Lung (tissue), 17 donors: ENCODE measurements at places on chromosomes 2 and 18. TPM values are rescaled to one million over a fixed set of nuclear protein-coding genes. Genes with fewer than 3 reads are reported as not detected.

C18orf54 gene
- 0.49 TPM for polyA plus RNA-seq

ZBTB7C gene
- polyA plus RNA-seq = 3.2 TPM

RNF149 gene
- polyA plus RNA-seq = 94.5 TPM

C2orf78 gene
- not detected for polyA plus RNA-seq

HOXD4 gene
- polyA plus RNA-seq = 0.23 TPM

AQP12A gene
- not detected for polyA plus RNA-seq

UGT1A8 gene
- not detected for polyA plus RNA-seq

FASTKD1 gene
- 10.4 TPM for polyA plus RNA-seq

AQP12B gene
- polyA plus RNA-seq = not detected

CD8B gene
- 1.5 TPM for polyA plus RNA-seq

ATP6V1B1 gene
- polyA plus RNA-seq = 2.2 TPM

PDCD1 gene
- polyA plus RNA-seq = 0.59 TPM

SSB gene
- polyA plus RNA-seq = 80.6 TPM

RGPD5 gene
- 3.8 TPM for polyA plus RNA-seq

DSG4 gene
- not detected for polyA plus RNA-seq

APCDD1 gene
- 6.8 TPM for polyA plus RNA-seq

SERPINB13 gene
- 1.4 TPM for polyA plus RNA-seq

CGREF1 gene
- polyA plus RNA-seq = 0.55 TPM

TEKT4 gene
- 3.3 TPM for polyA plus RNA-seq

CCDC93 gene
- 15.2 TPM for polyA plus RNA-seq

EFEMP1 gene
- polyA plus RNA-seq = 112 TPM

PSMA8 gene
- 0.07 TPM for polyA plus RNA-seq

OXER1 gene
- polyA plus RNA-seq = 0.59 TPM

ASTL gene
- polyA plus RNA-seq = 0.14 TPM

AGAP1 gene
- 9.1 TPM for polyA plus RNA-seq

CD302 gene
- 23.4 TPM for polyA plus RNA-seq

EEF1B2 gene
- 638 TPM for polyA plus RNA-seq

SIX2 gene
- polyA plus RNA-seq = 0.83 TPM

ZNF396 gene
- 2.7 TPM for polyA plus RNA-seq

IL37 gene
- not detected for polyA plus RNA-seq

SLC11A1 gene
- polyA plus RNA-seq = 206 TPM

LRP1B gene
- 0.04 TPM for polyA plus RNA-seq
